Amniotic stem cell (primary cell): ENCODE measurements at places on chromosomes 12 and 14.

GRCh38 chr14:75258079-75258802, 20.4 kb upstream of the FOS start:
- DNase-seq = no peak

GRCh38 chr12:118332511-118332910, 40.2 kb downstream of the TAOK3 start:
- DNase-seq = no peak

DNA sequence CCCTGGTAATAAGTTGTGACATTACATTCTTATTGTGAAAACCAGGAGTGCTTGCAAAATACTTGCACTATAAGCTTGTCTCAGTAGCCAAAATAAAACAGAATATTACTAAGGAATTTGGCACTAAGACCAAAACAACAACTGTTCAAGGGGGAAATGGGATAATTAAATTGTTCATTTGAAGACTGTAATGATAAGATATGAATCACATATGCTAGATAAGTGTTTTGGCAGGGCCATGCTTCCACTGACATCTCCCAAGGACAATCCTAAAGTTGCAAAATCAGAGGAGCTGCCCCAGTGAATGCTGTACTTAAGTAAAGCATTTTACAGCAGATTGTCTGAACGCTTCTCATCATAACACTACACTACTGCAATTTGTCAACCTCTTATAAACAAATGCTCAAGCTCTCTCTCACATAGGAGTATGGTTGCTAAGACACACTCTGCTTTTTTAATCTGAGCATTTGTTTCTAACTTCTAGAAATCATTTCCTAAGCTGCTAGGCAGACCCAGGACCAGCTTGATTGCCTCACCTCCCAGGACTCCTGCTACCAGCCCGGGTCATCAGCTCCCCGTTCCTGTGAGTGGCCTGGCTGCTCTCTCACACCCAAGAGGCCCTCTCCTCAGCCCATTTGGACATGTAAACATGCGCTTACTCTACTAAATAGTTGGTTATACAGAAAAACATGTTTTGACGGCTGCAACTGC, 191.5 kb downstream of the PAX9 start:
- no peak for DNase-seq

GRCh38 chr12:40980427-40980961, 207.6 kb upstream of the PDZRN4 start:
- DNase-seq = no peak

DNA sequence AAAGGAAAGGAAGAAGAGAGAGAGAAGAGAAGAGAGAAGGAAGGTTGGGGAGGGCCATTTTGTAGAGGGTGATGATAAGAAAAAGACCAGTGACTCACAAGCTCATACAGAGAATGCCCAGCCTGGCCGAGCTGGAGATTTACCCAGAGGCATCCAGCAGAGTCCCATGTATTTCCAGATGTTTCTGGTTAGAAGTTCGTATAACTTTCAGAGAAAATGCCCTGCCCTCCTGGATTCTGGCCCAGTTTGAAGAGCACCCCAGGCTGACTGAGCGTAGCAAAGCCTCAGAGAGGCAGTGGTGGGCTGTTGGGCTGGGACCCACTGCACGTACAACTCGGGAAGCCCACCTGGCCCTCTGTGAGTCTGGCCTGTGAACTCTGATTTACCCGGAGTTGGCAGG, 221.8 kb downstream of the SLC41A2 start:
- DNase-seq = peak; percentile 87
